Eye (tissue), 1 donor: ENCODE measurements at places on chromosomes 2 and 18.

GRCh38 chr2:8574196-8575037, 107.4 kb upstream of the ID2 start:
- no peak for DNase-seq

DNA sequence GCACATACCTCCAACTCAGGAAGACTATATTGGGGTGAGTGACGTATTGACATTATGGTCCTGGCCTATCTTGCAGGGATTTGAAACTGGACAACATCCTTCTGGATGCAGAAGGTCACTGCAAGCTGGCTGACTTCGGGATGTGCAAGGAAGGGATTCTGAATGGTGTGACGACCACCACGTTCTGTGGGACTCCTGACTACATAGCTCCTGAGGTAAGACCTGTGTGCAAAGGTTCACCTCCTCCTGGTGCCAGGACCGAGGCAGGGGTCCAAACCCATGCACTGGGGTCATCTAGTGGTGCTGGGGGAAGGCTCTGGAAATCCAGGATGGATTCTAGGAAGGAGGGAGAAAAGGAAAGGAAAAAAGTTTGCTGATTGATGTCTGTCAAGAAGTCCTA, 152.2 kb upstream of the EPAS1 start:
- DNase-seq: no peak

DNA sequence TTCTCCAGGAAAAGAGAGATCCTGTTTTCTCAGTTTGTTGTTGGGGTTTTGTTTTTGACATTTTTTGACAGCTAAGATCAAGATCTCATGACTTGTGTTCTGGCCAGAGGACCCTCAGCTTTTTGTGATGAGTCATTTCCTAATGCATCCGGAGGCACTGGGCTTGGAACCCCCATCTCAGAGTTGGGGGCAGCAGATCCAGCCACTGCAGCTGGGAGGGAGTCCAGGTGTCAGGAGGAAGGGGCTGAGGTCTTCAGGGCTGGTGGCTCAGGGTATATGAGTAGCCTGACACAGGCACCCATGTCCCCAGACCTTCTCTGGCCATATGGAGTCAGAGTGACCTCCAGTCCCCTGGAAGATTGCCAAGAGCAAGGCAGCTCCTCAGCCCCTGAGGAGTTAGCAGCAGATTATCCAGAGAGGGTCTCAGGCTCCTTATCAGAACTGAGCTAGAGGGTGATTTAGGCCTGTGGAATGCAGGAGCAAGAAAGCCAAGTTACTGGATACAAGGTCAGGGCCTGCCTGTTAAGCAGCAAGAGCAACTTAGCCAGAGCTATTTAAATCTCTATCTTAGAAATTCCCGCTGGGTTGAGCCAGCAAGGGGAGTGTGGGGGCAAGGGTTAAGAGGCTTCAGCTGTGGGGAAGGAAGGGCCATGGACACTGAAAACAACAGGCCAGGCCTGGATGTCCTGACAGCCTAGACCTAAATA, 62.4 kb downstream of the TANC1 start:
- DNase-seq: peak; percentile 50

- DNase-seq: peak; percentile 52
These were observed 1.6 kb downstream of the PPM1B start for GRCh38 chr2:44170311-44170717.

- no peak for DNase-seq
These were observed 86.0 kb downstream of the CDC42EP3 start for GRCh38 chr2:37585295-37585908.

DNA sequence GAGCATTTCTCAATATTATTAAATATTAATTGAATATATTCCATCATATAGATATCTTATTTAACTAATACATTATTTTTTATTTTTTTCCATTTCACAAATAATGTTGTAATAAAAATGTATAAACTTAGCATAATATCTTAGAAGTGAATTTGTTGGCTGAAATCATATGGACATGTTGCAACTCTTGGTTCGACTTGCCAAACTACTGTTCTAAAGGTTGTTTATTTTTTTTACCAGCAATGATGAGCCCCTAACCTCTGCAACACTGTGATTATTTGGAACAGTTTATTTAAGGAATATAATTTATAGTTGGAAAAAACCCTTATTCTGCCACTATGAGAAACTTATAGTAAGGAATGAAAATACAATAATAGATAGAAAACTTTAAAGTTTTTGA, 8.8 kb upstream of the NAB1 start:
- DNase-seq: no peak

DNA sequence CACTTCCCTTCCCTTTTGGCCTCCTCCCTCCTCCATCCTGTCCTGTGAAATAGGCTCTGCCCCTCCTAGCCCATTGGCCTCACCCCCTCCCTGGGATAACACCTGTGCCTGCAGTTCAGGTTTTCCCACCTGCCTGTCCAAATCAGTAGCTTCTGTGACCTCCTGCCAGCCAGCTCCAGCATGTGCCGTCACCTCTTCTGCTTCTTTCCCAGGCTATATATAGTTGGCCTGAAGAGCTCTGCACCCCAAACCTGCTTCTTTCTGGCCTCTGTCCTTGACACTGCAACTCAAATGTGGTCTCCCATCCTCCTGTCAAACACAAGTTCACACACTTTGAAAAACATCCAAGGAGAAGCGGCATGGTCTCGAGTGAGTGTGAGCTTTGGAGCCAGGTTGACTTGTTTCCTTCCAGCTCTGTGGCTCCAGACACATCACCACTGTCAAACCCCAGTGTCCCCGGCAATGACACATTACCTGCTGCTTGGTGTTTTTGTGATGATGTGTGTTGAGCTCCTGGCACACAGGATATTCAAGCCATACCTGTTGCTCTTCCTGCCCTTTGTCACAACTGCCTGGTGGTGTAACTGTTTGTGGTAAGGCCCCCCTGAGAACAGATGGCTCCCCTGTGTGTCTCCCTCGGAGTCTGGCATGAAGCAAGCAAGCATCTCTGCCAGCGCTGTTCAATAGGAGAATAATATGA, 143.6 kb upstream of the DAPL1 start:
- no peak for DNase-seq

DNA sequence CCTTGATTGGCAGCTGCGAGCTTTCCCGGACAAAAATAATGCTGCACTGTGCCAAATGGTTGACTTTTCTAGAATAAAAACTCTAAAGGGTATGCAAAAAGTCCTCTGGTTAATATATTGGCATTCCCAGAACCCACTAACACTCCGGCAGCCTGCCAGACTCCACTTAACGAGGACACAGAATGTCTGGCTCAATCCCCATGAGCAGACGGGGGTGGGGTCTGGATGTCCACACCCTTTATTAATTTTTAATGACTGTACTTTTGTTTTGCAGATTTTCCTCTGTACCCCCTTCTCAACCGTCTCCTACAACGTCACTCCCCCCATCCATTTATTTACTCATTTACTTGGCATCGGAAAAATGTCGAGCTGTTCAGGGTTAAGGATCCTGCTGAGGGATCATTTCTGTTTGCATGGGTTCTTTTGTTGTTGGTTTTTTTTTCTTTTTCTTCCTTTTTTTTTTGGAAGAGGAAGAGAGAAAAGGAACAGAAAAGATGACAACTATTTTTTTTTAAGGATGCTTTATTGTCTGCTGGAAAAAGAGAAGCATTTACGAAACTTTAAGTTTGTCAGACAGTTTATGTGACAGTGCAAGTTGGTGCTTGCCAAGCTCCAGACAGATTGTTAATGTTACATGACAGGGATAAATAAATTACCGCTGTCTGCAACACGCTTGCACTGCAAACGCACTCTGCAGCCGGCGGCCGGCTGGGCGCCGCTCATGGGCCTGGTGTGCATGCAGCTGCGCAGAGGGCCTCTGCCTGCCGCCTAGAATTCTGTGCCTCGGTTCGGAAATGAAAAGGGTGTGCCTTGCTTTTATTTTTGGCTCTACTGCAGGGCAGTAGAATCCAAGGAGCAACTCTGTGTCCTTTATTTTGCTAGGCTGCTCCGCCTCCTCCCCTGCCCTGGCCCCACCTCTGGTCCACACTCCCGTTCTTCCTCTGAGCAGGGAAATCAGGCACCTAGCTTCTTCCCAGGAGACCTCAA, 3.6 kb downstream of the LDLRAD4 start:
- peak; percentile 84 for DNase-seq
